ENCODE measurements at places on chromosomes 6 and 20.

GRCh38 chr20:62413896-62414481 lies 6.9 kb upstream of the CABLES2 start:
- no peak for DNase-seq

DNA sequence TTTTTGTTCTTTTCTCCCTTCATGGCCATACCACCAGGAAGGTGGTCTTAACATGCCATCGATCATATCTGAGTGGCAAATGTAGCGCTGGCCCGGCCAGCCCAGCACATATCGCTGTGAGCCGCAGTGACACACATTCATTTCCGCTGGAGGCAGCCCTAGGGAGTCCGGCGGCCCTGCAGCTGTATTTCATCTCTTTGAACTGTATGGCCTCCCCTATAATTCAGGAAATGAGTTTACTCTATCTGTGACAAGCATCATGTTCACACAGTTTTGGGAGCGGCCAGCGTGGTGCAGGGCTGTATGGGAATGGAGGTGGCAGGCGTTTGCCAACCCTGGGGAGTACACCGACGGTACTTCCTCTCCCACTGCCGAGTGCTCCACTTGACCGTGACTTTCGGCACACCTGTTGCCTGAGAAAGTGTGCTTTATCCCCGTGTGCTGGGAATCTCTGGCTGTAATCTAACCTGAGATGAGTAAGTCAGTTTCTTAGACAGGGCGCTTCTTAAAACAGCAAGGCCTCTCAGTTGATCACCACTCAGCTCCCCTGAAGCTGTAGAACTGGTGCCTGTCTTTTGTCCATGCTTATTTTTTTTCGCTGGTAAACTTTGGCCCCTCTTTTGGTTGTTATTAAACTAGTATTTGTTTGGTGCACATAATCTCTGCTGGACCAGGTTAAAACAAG lies 257.1 kb upstream of the TAB2 start:
- no peak for DNase-seq

GRCh38 chr6:167405778-167406532 lies 81.1 kb downstream of the TTLL2 start:
- DNase-seq: no peak

- DNase-seq: no peak
These were observed 4.2 kb upstream of the ZDHHC14 start for GRCh38 chr6:157376706-157377230.

GRCh38 chr6:164859816-164860215 lies 449.6 kb downstream of the C6orf118 start:
- no peak for DNase-seq

DNA sequence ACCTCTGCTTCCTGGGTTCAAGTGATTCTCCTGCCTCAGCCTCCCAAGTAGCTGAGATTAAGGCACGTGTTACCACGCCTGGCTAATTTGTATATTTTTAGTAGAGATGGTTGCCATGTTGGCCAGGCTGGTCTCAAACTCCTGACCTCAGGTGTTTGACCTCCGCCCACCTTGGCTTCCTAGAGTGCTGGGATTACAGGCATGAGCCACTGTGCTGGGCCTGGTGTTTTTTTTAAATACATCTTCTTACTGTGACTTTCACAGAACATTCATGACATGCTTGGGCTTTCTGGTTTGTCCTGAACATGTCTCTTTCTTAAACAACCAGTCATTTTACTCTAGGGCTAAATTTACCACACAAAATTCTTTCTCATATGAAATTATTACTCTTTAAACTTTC lies 34.7 kb upstream of the FAM8A1 start:
- no peak for DNase-seq

DNA sequence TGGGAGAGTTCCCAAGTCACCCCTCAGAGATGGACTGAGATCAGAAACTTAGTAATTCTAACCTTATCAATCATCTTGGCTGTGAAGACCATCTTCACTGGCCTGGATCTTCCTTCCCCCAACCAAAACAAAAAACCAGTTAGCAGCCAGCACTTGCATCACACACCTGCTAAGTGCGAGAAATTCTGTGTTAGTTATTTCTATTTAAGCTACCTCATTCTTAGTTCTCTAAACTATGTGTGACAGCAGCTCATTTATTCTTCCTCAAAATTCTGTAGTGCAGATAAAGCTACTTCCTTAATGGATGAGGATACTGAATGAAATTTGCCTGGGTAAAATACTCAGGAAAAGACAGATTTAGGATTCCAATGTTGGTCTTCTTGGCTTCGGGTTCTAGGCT lies 18.2 kb upstream of the TAGAP start:
- DNase-seq: no peak

GRCh38 chr6:56263596-56264315 lies 16.4 kb upstream of the COL21A1 start:
- no peak for DNase-seq

DNA sequence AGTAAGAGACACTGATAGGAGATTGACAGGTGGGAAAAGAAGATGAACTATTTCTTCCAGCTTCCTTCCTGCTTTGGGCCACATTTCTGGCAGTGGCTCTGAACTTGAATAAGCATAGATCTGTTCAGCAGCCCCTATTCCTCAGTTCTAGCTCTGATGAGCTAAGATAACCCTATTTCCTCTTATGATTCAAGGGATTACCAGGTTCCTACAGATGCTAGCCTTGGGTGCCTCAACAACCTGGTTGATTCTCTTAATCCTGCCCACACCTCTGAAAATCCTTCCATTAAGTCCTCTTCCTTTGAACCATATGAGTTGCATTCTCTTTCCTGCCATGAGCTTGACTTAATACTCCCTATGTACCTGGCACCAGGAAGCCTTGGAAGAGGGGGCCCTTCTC lies 49.8 kb upstream of the MOCS1 start:
- no peak for DNase-seq

DNA sequence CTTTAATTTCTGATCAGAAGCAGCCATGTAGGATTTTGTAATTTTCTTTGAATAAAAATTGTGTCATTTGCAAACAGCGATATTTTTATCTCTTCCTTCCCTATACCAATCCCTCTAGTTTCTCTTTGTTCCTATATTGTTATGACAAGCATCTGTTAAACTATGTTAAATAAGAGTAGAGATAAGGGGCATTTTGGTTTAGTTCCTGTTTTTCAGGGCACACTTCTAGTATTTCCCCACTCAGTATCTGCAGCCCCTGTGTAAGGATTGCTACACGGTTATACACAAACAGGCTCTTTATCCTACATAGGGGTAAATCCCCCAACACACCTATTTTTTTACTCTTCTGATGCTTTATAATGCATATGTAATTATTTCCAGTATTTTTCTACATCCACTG lies 42.1 kb downstream of the TRERF1 start:
- DNase-seq: no peak

DNA sequence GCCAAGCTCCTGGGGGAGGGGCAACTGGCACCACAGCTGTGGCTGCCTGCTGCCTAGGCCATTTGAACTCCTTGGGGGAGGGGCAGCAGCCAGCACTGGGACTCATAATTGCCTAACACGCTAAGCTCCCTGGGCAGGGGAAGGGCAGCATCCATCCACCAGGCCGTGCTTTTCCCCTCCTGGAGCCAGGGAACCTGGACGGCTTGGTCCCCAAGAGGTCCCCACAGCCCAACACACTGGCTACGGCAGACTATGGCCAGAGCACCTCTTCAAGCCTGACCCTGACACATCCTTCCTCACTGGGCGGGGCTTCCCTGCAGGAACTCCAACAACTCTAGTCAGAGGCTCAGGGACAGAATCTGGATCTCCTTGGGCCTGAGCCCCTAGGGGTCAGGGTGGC lies 269.4 kb downstream of the RNF144B start:
- DNase-seq: no peak

GRCh38 chr6:156658186-156658965 lies 118.8 kb upstream of the ARID1B start:
- DNase-seq: no peak

DNA sequence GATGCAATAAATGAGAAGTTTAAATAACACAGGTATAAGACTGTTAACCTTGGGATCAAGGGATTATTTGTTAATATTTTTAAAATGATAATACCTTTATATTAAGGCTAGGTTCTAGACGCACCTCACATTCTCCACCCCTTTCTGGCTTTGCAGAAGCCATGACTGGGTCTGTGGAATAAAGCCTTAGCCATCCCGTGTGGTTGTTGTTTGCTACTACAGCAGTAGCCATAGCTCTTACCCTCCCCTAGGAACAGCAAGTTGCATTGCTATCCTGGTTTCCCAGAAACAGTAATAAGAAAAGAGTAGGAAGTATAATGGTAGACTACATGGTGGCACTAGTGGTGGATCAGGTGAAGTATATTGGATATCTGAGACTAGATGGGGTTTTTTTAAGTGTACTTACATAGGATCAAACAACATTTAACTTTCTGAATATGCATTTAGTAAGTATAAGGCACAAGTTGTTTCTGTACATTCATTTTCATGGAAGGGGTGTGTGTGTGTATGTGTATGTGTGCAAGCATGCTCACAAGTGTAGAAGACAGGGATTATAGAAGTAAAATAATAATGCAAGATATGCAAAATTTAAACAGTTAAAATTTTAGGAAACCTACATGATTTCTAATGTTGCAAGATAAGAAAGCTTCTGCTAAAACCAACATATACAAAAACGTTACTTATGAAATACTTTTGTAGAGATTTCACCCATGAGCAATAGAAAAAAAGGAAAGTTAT lies 384.2 kb downstream of the PRKN start:
- no peak for DNase-seq

DNA sequence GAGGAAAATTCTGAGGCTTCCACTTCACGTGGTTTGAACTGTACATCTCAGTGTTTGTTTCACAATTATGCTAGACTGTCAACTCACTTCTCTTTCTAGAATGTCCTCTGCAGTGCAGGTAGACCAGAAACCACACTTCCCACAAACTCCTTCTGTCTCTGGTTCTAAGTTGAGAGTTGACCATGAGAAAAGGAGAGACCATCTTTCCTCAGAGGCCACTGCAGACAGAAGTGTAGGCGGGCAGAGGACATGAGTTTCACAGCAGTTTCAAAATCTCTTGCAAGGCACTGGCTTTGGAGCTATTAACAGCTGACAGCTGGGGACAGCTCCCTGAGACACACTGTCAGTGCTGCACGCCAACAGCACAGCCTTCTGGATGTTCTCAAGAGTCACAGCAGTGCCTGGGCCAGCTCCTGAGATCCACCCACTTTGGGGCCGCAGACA lies 55.4 kb upstream of the MOXD1 start:
- DNase-seq: no peak

GRCh38 chr6:122258839-122259238 lies 140.6 kb upstream of the HSF2 start:
- DNase-seq: no peak

GRCh38 chr6:93139408-93140081 lies 279.8 kb downstream of the EPHA7 start:
- no peak for DNase-seq

DNA sequence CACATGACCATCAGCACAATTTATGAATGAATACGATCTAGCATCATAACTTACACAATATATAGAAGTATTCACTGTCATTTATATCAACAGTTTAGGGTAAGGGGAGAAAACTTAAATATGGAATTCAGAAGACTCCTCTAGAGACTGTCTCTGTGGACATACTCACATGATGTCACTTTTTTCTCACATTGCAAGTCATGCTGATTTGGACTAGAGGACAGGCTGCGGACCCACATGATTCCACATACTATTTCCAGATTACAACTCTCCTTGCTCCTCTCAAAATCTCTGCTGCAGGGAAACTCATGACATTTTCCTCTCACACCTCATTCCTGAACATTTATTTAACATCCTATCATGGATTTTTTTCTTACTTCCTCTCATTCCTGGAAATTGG lies 13.4 kb downstream of the CRISP1 start:
- DNase-seq: no peak

DNA sequence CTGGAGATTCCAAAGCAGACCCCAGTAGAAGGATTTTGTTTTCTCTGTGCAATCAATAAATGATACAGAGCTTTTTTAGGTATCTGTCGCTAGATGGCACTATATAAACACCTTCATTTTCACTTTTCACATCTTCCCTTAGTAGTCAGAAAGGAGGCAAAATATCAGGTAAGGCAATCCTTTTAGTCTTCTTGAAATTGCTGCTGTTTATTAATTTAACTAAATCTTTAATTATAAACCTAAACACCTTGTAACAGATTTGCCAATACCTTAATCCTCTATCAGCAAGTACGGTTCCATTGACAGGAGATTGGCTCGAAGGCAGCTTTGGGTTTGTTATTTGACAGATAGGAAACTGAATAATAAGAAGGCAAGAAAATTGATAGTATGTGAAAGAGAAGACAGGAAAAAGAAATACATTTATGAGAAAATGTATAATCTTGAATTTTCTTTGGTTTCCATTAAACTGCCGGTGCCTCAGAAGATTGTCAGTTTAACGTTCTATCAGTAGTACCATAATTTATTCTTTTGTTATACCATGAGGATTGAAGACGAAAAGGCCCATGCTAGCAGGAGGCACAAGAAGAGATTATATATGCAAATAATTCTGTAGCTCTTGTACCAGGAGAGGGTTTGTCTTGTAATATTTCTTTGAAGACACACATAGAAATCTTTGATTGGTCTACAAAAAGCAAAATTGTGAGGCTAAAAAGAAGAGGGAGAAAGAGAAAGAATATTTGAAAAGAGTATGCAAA lies 23.5 kb upstream of the IBTK start:
- DNase-seq: no peak

DNA sequence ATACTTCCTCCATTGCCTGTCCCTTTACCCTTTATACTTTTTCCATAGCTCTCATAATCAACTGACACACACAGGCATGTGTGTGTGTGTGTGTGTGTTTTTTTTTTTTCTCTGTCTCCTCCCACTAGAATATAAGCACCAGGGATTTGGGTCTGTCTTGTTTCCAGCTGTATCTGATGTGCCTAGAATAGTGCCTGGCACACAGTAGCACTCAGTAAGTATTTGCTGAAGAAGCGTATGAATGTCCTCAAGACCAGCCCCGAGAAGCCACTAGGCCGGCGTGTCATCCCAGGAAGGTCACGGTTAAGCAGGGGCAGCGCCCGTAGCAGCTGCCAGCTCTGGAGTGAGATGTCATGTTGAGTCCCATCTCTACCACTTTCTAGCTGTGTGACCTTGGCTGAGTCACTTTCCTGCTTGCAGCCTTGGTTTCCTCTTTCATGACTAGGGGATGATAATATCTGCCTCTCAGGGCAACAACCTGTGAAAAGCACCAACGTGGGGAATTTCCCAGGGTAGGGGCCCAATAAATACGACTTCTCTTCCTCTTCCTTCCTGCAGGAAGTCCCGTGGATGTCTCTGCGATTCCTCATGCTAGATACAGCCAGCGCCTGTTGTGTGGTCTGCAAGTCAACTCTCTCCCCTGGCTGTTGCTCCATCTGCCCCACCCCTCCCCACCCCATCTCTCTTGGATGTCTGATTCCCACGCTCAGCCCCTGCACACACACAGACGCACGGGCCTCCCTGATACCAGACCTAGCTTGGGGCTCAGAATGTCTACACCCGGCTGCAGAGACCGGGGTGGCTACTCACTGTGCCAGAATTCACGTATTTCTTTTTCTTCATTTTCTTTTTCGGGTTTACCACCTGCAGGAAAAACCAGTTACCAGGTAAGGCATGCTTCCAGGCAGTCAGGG lies 58.1 kb downstream of the RAB44 start:
- DNase-seq: no peak

DNA sequence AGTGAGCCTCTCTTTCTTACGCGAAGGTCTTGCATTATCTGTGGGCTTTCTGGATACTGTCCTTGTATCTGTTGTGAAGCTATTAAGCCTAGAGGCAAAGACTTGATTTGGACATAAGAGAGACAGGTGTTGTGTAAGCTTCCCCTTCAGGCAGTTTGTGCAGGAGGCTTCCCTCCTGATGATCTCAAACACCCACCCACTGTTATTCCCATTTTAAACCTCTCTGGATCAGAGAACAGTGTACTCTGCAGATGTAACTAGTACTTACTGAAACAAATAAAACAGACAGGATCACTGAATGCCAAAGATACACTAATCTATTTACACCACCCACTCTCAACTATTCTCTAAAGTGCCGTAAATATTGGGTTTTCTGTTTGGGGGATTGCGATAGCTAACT lies 113.8 kb upstream of the RAB32 start:
- no peak for DNase-seq
